ENCODE measurements at places on chromosomes 3 and 15. TPM values are rescaled to one million over a fixed set of nuclear protein-coding genes. Genes with fewer than 3 reads are reported as not detected.

DNA sequence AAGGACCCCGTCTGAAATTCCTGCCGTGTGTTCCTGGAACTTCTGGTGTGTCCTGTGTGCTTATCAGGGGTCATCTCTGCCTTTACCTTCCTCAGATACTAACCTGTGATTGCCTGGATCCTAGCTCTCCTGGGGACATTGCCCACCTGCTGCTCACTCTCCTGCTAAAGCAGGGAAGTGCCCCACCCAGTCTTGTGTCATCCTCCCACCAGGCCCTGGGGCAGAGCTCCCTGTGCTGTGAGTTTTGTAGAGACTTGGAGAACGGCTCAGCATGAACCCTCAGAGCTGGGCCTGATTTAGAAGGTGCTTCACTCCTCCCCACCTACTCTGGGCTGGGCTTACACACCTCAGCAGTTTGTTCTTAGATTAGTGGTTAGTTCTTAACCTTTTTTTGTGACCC, 3.8 kb upstream of the TMEM44 start:
- DNase-seq = no peak

GRCh38 chr3:127680146-127680661, 7.5 kb downstream of the ABTB1 start:
- DNase-seq = no peak

DNA sequence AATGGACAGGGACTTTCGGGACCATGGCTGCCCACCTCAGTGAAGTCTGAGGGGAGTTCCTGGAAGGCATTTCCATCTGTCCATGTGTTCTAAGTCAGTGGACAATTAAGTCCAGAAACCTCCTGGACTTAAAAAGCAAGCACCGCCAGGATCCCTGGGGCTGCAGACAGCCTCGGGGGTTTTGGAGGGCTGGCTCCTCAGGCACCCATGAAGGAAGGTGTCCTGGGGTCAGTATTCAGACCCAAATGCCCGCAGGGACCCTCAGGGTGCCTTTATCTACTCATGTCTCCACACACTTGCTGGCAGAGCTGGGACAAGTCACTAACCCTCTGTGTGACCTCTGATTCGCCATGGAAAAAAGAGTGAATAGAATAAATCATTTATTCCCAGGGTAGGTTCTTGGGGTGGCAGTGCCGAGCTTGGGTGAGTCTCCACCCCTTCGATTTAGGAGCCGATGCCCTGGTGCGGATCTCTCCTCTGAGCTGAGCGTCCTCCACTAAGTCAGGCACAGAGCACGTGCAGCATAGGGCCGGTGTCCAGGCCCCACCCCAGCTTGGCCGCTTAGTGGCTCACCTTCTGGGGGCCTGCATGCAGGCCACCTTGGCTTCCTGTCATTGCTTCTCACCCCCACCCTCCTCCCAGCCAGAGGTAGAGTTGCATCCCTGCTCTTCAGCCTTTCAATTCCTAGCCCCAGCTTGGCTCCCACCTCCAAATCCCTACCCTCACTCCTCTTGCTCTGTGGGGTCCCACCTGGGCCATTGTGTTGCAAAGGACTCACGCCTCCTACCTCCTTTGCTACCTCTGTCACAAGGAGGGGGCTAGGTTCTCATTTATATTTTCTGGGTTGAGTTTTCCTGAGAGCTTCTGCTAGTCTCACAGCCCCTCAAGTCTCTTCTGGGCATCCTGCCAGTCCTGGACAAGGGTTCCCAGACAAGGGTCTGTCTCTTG, 19.9 kb downstream of the SLC6A6 start:
- DNase-seq = no peak

HIGD2B gene
- 0.99 TPM for polyA plus RNA-seq

Data from cardiac muscle cell (in vitro differentiated cells and primary cell).